ENCODE measurements at places on chromosomes 4 and X.

GRCh38 chrX:137362583-137362982 lies 203.3 kb upstream of the ZIC3 start:
- no peak for DNase-seq

GRCh38 chr4:126544276-126544675 lies 1088.5 kb upstream of the INTU start:
- DNase-seq: no peak

- DNase-seq: no peak
Observed at GRCh38 chr4:16000708-16001483, 37.9 kb upstream of the FGFBP2 start.

- DNase-seq: no peak
Observed at GRCh38 chrX:134688031-134688823, 30.0 kb upstream of the PLAC1 start.

- DNase-seq: peak; percentile 59
Observed at GRCh38 chr4:114180481-114180880, 201.0 kb upstream of the ARSJ start.

GRCh38 chr4:23234716-23235115 lies 542.0 kb downstream of the GBA3 start:
- no peak for DNase-seq

DNA sequence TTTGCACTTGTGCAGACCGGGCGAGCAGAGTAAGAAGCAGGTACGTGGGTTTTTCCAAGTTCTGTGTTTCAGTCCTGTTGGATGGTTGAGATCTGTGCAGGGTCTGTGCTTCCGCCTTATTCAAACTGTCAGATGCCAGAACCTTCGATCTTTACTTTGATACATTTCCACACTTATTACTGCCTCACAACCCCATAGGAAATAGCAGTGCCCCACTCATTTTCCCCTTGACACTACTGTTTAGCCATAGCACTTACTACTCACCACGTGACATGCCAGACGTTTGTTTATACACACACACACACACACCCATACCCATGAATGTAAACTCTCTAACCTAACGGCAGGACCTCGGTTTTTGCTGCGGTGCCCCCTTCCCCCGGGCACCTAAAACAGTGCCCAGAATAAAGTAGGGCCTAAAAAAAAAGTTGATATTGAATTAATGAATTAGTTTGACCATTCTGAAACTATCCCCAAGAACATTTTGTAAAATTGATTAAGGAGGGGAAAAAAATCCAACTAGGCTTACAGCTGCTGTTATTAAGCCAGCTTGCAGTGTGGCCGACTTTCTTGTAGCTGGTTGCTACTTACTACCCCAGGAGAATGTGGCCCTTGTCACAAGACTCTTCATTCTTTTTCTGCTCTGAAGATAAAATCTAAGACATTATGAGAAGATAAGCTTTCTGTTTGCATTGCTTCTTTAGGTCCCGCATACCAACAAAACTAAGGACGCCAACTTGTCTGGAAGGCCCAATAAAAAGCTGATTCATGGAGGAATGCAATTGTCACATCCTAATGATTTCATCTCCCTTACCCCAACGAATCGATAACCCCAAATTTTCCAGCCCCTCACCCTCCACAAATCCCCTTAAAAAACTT lies 704 bp upstream of the SEPSECS start:
- DNase-seq: peak; percentile 26

DNA sequence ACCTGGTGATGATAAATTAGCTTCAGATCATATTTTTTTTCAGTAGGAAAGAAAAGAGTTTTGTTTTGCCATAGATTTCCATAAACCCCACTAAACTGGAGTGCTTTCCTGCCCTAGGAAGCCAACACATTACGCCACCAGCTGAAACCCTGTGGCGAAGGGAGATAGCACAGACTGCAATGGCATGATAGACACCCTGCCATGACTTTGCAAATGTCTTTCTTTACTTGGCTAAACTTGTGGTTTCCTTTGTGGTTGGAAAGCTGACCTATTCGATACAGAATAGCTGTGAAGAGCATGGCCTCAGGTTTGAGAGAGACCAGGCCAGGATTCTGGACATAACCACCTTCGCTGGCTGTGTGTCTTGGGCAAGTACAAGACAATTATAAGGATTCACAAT lies 19.1 kb downstream of the MFAP3L start:
- no peak for DNase-seq

GRCh38 chrX:138127314-138127713 lies 561.4 kb downstream of the ZIC3 start:
- no peak for DNase-seq

DNA sequence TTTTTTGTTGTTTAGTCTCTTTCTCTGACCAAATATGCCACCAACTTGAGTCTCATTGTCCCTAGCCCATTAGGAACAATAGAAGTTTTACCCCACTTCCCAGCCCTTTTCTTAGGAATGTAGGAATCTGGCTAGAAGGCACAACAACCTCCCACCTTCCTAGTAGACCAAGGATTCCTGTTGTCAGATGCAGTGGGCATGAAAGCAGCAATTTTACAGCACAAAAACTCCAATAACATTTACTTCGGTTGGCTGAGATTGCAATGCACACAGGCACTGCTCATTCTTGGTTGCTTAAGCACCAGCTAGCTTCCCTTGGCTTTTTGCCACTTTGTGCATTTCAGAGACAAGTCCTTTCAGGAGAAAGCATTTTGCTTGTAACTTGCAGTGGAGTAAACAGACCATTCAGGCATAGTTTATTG lies 312.8 kb downstream of the TENM3 start:
- DNase-seq: peak; percentile 6

DNA sequence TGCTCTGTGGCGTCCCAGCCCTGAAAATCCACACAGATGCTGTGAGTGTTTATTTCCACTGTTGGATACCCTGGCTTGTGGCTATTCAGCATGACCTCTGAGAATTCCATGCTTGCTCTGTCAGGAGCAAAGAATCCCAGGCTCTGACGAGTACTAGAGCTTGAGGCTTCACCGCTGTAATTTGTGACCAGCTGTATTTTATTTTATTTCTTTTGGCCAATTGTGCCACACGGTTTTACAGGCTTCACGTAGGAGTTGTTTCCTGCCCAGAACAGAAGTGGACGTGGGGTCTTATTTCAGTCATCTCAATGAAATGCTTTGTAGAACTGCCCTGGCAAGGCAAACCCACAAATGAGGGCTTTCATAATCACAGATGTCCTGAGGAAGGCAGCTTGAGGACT lies 69.4 kb upstream of the CLDN34 start:
- no peak for DNase-seq

- DNase-seq: no peak
Observed at GRCh38 chr4:149718500-149718899, 97.1 kb downstream of the IQCM start.

DNA sequence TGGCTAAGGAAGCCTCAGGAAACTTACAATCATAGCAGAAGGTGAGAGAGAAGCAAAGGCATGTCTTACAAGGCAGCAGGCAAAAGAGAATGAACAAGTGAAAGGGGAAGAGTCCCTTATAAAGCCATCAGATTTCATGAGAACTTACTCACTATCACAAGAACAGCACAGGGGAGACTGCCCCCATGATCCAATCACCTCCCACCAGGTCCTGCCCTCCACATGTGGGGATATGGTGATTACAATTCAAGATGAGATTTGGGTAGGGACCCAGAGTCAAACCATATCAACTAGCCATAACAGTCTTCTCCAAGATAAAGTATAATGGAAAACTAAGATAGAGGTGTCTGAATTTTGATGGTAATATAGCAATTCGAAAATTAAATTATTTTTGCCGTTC lies 534.3 kb downstream of the ADGRL3 start:
- DNase-seq: no peak

DNA sequence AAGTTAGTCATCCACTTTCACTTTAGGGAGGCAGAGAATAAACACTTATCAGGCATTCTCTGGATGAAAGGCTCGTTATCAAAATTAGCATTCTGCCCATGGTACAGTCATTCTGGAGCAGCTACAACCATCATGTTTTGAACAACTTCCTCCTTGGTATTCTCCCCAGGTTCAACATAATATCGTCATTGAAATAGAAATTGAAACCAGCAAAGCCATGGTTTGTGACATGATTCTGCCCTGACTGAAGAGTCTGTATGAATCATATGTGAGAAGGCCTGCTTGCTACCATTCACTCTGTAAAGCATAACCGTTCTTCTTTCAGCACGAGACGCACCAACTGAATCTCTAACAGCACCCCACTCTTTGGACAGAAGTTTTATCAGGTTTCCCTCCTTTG lies 127.5 kb upstream of the RADX start:
- no peak for DNase-seq

GRCh38 chrX:147911192-147912022 lies at the start of gene FMR1:
TSS of gene FMR1 (plus strand) at chrX:147911919. CDS start at chrX:147912180, 261 bp downstream.
- peak; percentile 95 for DNase-seq

- peak; percentile 15 for DNase-seq
Observed at GRCh38 chr4:166816890-166817289, 417.4 kb downstream of the SPOCK3 start.

DNA sequence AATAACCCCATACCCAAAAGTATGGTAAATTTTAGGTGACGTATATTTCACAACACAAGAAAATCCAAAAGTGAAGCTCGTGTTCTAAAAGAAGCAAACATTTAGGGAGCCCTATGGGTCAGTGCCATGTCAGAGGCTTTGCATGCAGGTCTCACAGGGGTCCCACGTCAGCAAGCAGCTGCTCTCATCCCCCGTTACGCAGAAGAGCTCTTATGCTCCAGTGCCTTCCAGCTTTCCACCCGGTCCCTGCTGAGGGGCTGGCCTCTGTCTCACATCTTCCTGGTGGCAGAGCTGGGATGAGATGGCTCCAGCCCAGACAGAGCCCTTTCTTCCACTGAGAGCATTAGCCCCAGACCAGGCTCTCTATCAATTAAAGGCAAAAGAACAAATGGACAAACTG lies 82.0 kb downstream of the IRF2 start:
- DNase-seq: no peak

- DNase-seq: no peak
Observed at GRCh38 chr4:22574880-22575279, 59.0 kb upstream of the ADGRA3 start.

GRCh38 chr4:7173841-7174449 lies 18.4 kb upstream of the SORCS2 start:
- no peak for DNase-seq

GRCh38 chr4:150264595-150265161 lies 186.4 kb downstream of the DCLK2 start:
- DNase-seq: no peak
